ENCODE measurements at places on chromosomes 11 and 22. TPM values are rescaled to one million over a fixed set of nuclear protein-coding genes. Genes with fewer than 3 reads are reported as not detected.

Gene MB
- total RNA-seq = 16,708 TPM

- peak overlapping the region; percentile 94 for H3K27ac ChIP-seq
- H3K4me3 ChIP-seq = no peak overlapping the region
- H3K4me1 ChIP-seq = peaks cover 99% of the 10 kb centered on the region
- H3K27me3 ChIP-seq = no peaks in the 10 kb centered on the region
Measured at GRCh38 chr22:35308480-35309021, 8.9 kb downstream of the TOM1 start.

Gene OR8G5
- not detected for total RNA-seq

- peaks cover 42% of the 10 kb centered on the region for H3K4me1 ChIP-seq
- no peaks in the 10 kb centered on the region for H3K27me3 ChIP-seq
- peak overlapping the region; percentile 29 for H3K27ac ChIP-seq
- DNase-seq = no peak
Measured at GRCh38 chr22:28180804-28181731, 262.0 kb upstream of the PITPNB start.

- no peaks in the 10 kb centered on the region for H3K4me1 ChIP-seq
- H3K27ac ChIP-seq = no peak overlapping the region
- peaks cover 63% of the 10 kb centered on the region for H3K27me3 ChIP-seq
- H3K36me3 ChIP-seq = no peaks in the 10 kb centered on the region
- DNase-seq = peak; percentile 31
Measured at GRCh38 chr11:62324731-62325556, 12.3 kb upstream of the ASRGL1 start.

Gene PATE4
- total RNA-seq = not detected

- no peak overlapping the region for H3K27ac ChIP-seq
- DNase-seq = no peak
- H3K4me1 ChIP-seq = peaks cover 16% of the 10 kb centered on the region
Measured at GRCh38 chr11:132131047-132131446, 760.6 kb downstream of the NTM start.

DNA sequence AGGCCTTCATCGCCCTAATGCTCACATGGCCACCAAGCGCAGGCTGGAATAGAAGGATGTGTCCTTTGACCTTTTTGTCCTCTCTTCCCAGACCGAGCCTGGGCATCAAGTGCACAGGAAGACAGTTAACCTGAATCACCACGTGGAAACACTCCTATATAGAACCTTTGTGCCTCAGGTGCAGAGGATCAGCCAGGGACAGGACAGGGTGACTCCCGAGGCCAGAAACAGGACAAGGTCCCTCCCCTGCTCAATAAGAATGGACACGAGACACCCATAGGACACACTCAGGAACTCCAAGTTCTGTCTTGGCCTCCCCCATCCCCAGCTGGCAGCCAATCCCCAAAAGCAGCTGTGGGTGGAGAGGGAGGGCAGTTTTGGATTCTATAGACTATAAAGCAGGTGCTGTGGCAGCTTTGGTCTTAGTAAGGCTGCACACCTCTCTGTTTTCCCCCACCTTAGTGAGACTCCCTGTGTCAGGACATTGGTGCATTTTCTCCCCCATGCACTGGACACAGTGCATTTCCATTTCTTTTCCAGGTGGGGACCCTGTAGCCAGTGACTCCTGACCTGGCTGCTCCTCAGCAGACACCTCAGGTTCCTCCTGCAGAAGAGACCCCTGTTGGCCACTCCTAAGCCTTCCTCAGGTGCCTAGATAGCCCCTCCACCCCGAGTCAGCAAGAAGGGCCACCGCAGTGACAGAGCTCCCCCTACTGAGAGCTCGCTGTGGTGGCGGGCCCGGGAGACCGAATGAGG is 43.6 kb upstream of the POU2AF1 start:
- DNase-seq = peak; percentile 32
- H3K27me3 ChIP-seq = peaks cover 8% of the 10 kb centered on the region
- H3K4me3 ChIP-seq = no peak overlapping the region

Gene HBD
- not detected for total RNA-seq

Gene HRAS
- 55.9 TPM for total RNA-seq

Gene OR4D5
- not detected for total RNA-seq

Gene XNDC1N
- total RNA-seq = 2.5 TPM

GRCh38 chr11:8025123-8025522 is 38.0 kb downstream of the EIF3F start:
- DNase-seq = no peak
- no peaks in the 10 kb centered on the region for H3K36me3 ChIP-seq
- no peak overlapping the region for H3K4me3 ChIP-seq
- H3K27me3 ChIP-seq = peaks cover 6% of the 10 kb centered on the region
- no peak overlapping the region for H3K27ac ChIP-seq

DNA sequence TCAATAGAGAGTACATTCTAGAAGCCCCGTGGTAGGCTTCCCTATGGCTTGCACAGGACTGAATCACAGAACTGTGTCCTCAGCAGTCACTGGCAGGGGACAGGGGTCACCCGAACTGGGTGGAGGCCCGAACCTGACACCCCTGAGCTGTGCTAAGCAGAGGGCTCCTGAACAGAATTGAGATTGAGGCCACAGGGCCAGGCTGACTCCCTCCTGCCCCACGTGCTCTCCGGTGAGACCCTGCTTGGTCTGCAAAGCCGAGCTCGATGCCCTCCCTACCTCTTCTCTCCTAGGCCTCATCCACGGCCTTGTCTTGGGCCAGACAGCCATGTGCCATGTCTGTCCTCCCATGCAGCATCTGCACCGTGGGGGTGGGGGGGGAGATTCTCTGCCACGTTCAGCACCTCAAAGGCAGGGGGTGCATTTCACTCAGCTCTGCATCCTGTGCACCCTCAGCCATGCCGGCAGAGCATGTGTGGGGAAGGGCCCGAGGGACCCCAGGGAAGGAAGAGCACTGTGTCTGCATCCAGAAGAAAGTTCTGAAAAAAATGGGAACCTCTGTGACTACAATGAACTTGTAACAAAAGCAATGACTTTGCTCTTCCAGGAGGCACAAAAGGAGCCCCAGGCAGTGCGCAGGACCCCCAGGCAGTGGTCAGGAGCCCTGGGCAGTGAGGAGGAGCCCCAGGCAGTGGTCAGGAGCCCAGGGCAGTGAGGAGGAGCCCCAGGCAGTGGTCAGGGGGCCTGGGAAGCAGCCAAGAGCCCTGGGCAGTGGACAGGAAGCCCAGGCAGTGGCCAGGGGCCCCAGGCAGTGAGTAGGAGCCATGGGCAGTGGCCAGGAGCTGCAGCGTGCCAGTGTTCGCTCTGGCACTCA is 76.7 kb upstream of the SEPTIN5 start:
- no peaks in the 10 kb centered on the region for H3K36me3 ChIP-seq
- no peak for DNase-seq
- no peak overlapping the region for H3K27ac ChIP-seq
- H3K4me1 ChIP-seq = no peaks in the 10 kb centered on the region
- peaks cover 21% of the 10 kb centered on the region for H3K27me3 ChIP-seq

DNA sequence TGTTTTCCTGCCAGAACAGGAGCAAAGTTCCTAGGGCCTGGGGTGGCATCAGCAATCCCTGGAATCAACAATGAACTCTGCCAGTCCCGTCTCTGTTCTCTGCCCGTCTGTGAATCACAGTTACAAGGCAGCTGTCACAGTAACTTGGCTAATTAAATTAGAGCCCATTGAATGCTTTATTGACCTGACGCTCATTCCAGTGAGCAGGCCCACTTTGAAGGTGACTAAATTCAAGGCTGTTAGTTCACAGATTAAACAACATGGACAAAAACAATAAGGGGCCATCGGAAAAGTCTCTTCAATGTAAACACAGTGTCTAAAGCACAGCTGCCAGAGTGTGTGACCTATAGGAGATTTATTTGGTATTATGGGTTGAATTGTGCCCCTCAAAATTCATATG is 17.7 kb upstream of the TMPRSS5 start:
- H3K27ac ChIP-seq = no peak overlapping the region
- H3K4me1 ChIP-seq = peaks cover 12% of the 10 kb centered on the region
- peaks cover 11% of the 10 kb centered on the region for H3K36me3 ChIP-seq
- DNase-seq = no peak
- H3K27me3 ChIP-seq = no peaks in the 10 kb centered on the region
